GM23338 (cell line): ENCODE measurements at places on chromosomes 3 and 15. TPM values are rescaled to one million over a fixed set of nuclear protein-coding genes. Genes with fewer than 3 reads are reported as not detected.

- no peaks in the 10 kb centered on the region for H3K36me3 ChIP-seq
- H3K4me3 ChIP-seq, result no peak overlapping the region
- DNase-seq, result no peak
- H3K27me3 ChIP-seq, result no peaks in the 10 kb centered on the region
- H3K4me1 ChIP-seq, result peaks cover 15% of the 10 kb centered on the region
- H3K27ac ChIP-seq, result no peak overlapping the region
These were observed 1.3 kb upstream of the TP63 start for GRCh38 chr3:189629803-189630455.

- peaks cover 11% of the 10 kb centered on the region; the same call in 1 of the 2 replicates for H3K4me1 ChIP-seq
- DNase-seq, result no peak
- no peak overlapping the region for H3K4me3 ChIP-seq
- no peaks in the 10 kb centered on the region for H3K36me3 ChIP-seq
- H3K27ac ChIP-seq, result no peak overlapping the region
These were observed 592.8 kb upstream of the GBE1 start for GRCh38 chr3:82354228-82354627.

- H3K4me1 ChIP-seq, result no peaks in the 10 kb centered on the region
- no peak overlapping the region for H3K4me3 ChIP-seq
- H3K27ac ChIP-seq, result no peak overlapping the region
- no peaks in the 10 kb centered on the region for H3K36me3 ChIP-seq
These were observed 31.9 kb upstream of the IGF1R start for GRCh38 chr15:98616397-98616796.

GRCh38 chr3:113977822-113978221 lies 30.0 kb downstream of the ZDHHC23 start:
- no peak for DNase-seq
- no peaks in the 10 kb centered on the region for H3K4me1 ChIP-seq
- H3K27ac ChIP-seq, result no peak overlapping the region
- H3K36me3 ChIP-seq, result peaks cover 11% of the 10 kb centered on the region; the same call in 1 of the 2 replicates
- H3K4me3 ChIP-seq, result no peak overlapping the region
- H3K27me3 ChIP-seq, result no peaks in the 10 kb centered on the region

PLA2G4D gene
- total RNA-seq, result 0.07 TPM in 1 of 2 replicates, not detected in the other

PPARG gene
- total RNA-seq, result 0.42 TPM in 1 of 2 replicates, not detected in the other

ABHD10 gene
- 28.0 and 29.2 TPM in 2 replicates for total RNA-seq

DNA sequence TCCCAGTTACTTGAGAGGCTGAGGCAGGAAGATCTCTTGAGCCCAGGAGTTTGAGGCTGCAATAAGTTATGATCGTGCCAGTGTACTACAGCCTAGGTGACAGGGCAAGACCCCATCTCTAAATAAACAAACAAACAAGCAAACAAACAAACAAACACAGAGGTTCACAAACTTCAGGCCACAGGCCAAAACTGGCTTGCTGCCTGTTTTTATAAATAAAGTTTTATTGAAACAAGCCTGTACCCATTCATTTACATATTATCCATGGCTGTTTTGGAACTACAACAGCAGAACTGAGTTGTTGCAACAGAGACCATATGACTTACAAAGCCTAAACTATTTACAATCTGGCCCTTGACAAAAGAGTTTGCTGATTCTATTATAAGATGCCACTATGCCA lies 6.5 kb downstream of the DYNC1LI1 start:
- H3K4me3 ChIP-seq, result no peak overlapping the region
- H3K36me3 ChIP-seq, result peaks cover 3% of the 10 kb centered on the region; the same call in 1 of the 2 replicates
- no peak for DNase-seq

DNA sequence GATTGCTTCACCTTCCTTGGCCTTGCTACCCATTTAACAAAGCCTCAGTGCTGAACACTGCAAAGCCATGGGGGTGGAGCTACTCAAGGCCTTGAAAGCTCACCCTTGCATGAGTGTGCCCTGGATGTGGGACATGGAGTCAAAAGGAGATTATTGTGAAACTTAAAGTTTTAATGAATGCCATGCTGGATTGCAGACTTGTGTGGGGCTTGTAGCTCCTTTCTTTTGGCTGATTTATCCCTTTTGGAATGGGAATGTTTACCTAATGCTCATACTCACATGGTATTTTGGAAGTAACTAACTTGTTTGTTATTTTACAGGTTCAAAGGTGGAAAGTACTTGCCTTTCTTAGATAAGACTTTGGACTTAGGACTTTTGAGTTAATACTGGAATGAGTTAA lies 538.5 kb upstream of the NECTIN3 start:
- no peaks in the 10 kb centered on the region for H3K27me3 ChIP-seq
- no peak overlapping the region for H3K4me3 ChIP-seq
- H3K27ac ChIP-seq, result no peak overlapping the region
- no peak for DNase-seq
- no peaks in the 10 kb centered on the region for H3K36me3 ChIP-seq

GRCh38 chr15:88900309-88900981 lies 5.1 kb upstream of the HAPLN3 start:
- DNase-seq, result no peak
- peaks cover 2% of the 10 kb centered on the region; the same call in 1 of the 2 replicates for H3K27me3 ChIP-seq
- no peak overlapping the region for H3K27ac ChIP-seq
- peaks cover 38% of the 10 kb centered on the region for H3K4me1 ChIP-seq
- peaks cover 29% of the 10 kb centered on the region for H3K36me3 ChIP-seq
- no peak overlapping the region for H3K4me3 ChIP-seq

DNA sequence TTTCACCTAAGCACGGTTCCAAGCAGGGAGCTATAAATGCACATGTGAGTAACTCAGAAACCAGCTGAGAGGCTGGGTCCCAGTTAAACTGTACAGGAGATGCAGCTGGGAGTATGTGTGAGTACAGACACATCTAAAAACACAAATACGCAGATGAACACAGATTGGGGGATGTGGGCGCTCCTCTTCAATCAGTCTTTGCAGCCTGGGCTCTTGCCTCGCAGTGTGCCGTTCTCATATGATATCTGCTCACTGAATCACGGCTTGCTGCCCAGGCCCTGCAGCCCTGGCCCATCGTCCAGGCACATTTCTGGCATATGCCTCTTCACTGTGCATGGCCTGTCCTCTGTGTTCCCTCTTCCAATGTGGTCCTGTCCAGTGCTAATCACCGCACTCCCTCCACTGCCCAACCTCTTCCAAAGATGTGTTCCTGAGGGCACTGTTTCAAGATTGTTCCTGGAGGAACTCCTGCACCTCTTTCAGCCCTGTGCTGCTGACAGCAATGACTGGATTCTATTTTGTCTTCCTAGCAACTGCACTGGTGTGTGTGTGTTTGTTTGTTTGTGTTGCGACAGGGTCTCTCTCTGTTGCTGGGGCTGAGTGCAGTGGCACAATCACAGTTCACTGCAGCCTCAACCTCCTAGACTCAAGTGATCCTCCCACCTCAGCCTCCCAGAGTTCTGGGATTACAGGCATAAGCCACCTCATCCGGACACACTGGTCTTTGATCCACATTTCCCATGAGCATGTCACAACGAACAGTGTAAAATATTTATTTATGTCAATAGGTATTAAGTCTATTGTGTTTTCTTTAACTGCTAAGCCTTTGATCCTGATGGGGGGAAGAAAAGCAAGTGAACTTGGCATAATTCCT lies 17.0 kb downstream of the CA12 start:
- peaks cover 24% of the 10 kb centered on the region for H3K4me1 ChIP-seq
- DNase-seq, result no peak
- no peaks in the 10 kb centered on the region for H3K27me3 ChIP-seq
- H3K27ac ChIP-seq, result no peak overlapping the region
- no peaks in the 10 kb centered on the region for H3K36me3 ChIP-seq

KBTBD13 gene
- total RNA-seq, result not detected in 2 replicates

ROPN1 gene
- 0.27 TPM in 1 of 2 replicates, not detected in the other for total RNA-seq

ACAN gene
- 4.5 and 4.9 TPM in 2 replicates for total RNA-seq

CHRFAM7A gene
- total RNA-seq, result 2.5 and 2.9 TPM in 2 replicates

GRCh38 chr3:170490828-170491560 lies 72.3 kb downstream of the CLDN11 start:
- H3K4me1 ChIP-seq, result peaks cover 14% of the 10 kb centered on the region; the same call in 1 of the 2 replicates
- H3K27ac ChIP-seq, result no peak overlapping the region
- DNase-seq, result no peak
- H3K36me3 ChIP-seq, result no peaks in the 10 kb centered on the region
- no peak overlapping the region for H3K4me3 ChIP-seq

DNA sequence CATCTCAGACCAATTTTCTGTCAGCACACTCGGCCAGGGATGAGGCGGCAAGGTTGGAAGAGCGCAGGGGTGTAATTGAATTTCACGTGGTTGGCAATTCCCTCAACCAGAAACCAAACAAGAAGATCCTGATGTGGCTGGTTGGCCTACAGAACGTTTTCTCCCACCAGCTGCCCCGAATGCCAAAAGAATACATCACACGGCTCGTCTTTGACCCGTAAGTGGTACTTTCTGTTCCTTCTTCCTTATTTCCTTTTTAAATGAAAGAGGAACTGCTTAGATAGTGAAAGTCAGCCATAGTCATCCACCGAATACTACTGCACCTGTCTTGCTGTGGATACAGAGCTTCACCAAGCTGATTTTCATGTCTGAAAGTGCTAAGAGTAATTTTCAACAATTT lies 60.1 kb downstream of the SGO1 start:
- H3K27me3 ChIP-seq, result no peaks in the 10 kb centered on the region
- no peak overlapping the region for H3K4me3 ChIP-seq
- H3K27ac ChIP-seq, result no peak overlapping the region

DNA sequence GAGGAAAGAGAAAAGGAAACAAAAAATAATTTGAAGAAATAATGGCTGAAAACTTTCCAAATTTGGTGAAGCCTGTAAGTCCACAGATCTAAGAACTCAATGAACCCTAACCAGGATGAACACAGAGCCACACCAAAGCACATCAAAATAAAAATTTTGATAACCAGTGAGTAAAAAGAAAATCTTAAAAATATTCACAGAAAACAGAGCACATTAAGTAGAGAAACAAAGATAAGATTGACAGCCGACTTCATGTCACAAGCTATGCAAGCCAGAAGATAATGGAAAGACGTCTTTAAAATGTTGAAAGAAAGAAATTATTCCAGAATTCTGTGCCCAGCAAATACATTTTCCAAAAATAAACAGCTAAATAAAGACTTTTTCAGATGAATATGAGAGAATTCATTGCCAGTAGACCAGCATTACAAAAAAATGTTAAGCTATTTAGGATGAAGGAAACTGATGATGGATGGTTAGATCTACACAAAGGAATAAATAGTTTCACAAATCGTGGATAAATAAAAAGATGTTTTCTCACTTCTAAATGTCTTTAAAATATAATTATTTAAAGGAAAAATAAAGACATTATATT lies 140.2 kb upstream of the SKOR1 start:
- peak; percentile 73 for DNase-seq
- H3K4me3 ChIP-seq, result no peak overlapping the region
- no peak overlapping the region for H3K27ac ChIP-seq
- no peaks in the 10 kb centered on the region; the same call in 1 of the 2 replicates for H3K4me1 ChIP-seq

- no peaks in the 10 kb centered on the region for H3K36me3 ChIP-seq
- H3K4me3 ChIP-seq, result no peak overlapping the region
- DNase-seq, result no peak
- H3K27me3 ChIP-seq, result no peaks in the 10 kb centered on the region
These were observed 6.5 kb downstream of the PDCD10 start for GRCh38 chr3:167728176-167728575.

LRTM1 gene
- not detected in 2 replicates for total RNA-seq

- H3K27ac ChIP-seq, result no peak overlapping the region
- H3K4me3 ChIP-seq, result no peak overlapping the region
- no peaks in the 10 kb centered on the region for H3K36me3 ChIP-seq
- no peak for DNase-seq
- H3K27me3 ChIP-seq, result no peaks in the 10 kb centered on the region
These were observed 43.1 kb downstream of the FAM3D start for GRCh38 chr3:58623478-58623877.

DNA sequence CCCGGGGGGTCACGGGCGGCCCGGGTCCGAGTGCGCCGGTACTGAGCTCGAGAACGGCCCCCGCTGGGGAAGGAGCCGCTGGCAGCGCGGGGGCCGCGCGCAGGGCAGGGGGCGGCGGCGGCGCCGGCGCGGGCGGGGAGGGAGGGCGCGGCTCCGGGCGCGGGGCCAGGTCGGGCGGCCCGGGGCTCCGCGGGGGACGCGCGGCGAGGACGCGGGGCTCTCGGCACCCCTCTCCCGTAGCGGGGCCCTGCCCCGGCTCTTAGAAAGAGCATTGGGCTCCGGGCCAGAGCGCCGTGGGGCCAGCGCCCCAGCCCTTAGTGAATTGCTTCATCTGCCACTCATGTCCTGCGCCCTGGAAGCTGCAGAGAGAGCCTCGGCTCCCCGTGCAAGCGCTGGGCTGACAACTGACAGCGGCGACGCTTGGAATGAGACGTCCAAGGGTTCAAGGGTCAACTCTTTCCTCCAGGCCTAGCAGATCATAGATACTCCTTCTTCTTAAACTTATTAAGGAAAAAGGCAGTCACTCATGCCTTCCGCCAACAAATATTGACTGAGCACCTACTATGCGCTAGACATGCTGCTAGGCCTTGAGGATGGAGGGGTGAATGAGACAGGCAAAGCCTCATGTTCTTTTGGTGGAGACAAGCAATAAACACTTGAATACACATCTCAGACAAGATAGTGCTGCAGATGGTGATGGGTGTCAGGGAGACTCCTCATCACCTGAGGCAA lies 140.8 kb downstream of the SMAD6 start:
- peaks cover 5% of the 10 kb centered on the region for H3K4me1 ChIP-seq
- no peak overlapping the region for H3K27ac ChIP-seq
- peak overlapping the region; percentile 65 for H3K4me3 ChIP-seq

BCHE gene
- 0.58 and 0.73 TPM in 2 replicates for total RNA-seq

- no peak for DNase-seq
- H3K27ac ChIP-seq, result no peak overlapping the region
- no peak overlapping the region for H3K4me3 ChIP-seq
- H3K36me3 ChIP-seq, result no peaks in the 10 kb centered on the region
These were observed 8.5 kb upstream of the FANCD2 start for GRCh38 chr3:10017636-10018292.

CDC25A gene
- 126 and 131 TPM in 2 replicates for total RNA-seq

GRCh38 chr15:74196175-74196574 lies 6.4 kb downstream of the STRA6 start:
- H3K27me3 ChIP-seq, result no peaks in the 10 kb centered on the region
- H3K36me3 ChIP-seq, result no peaks in the 10 kb centered on the region; the same call in 1 of the 2 replicates
- H3K4me3 ChIP-seq, result no peak overlapping the region
- no peak for DNase-seq
- H3K4me1 ChIP-seq, result peaks cover 11% of the 10 kb centered on the region; the same call in 1 of the 2 replicates
- no peak overlapping the region for H3K27ac ChIP-seq

DNA sequence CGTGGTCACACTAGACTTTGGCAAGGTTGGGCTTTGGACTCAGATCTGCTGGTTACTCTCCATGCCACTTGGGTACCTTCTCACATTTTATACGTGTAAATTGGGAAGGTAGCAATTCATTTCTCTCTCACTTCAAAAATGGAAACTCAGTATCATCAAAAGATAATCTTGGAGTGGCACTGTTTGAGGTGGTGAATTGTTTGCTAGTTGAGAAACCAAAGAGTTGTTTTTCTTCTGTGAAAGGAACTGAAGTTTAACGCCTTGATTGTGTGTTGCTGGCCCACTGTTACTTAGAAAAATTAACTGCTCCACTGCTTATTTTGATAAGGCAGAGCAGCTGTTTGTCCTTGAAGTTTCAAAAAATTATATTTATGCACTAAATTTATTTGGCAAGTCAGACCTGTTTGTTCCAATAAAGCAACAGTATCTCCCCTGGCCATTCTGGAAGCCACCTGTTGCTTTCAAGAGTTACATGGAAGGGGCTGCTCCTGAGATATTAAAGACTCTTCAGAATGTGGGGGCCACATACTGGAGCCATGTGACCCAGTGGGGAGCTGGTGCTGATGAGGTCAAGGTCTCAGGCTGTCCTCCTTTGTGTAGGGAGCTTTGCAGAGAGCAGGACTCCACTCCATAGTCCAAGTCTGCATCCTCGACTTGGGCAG lies 16.2 kb downstream of the PLCL2 start:
- H3K27me3 ChIP-seq, result no peaks in the 10 kb centered on the region
- H3K27ac ChIP-seq, result no peak overlapping the region
- peaks cover 24% of the 10 kb centered on the region for H3K4me1 ChIP-seq
- H3K36me3 ChIP-seq, result no peaks in the 10 kb centered on the region
- H3K4me3 ChIP-seq, result no peak overlapping the region
